Renal cortex interstitium (tissue), 15 donors: ENCODE measurements at places on chromosomes 12 and 14. TPM values are rescaled to one million over a fixed set of nuclear protein-coding genes. Genes with fewer than 3 reads are reported as not detected.

Gene FGD6
- polyA plus RNA-seq, result 9.9 TPM

Gene SYT10
- 0.75 TPM for polyA plus RNA-seq

Gene RASAL1
- polyA plus RNA-seq, result 8.2 TPM

Gene POTEG
- 0.09 TPM for polyA plus RNA-seq

DNA sequence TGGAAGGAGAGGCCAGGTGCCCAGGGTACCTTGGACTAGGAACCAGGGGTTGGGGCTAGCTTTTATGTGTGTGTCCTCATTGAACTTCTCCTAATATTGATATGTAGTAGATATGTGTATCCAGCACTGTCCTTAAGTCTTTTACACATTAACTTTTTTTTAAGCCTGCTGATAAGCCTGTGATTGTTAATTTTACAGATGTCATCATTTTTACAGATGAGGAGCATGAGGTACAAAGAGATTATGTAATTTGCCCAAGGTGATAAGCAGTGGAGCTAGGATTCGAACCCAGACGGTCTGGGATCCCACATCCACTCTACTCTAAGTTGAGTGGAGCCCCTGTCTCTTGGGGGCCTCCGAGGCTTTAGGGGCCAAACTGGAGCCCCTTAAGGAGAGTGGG is 10.2 kb upstream of the NR4A1 start:
- no peak for DNase-seq

DNA sequence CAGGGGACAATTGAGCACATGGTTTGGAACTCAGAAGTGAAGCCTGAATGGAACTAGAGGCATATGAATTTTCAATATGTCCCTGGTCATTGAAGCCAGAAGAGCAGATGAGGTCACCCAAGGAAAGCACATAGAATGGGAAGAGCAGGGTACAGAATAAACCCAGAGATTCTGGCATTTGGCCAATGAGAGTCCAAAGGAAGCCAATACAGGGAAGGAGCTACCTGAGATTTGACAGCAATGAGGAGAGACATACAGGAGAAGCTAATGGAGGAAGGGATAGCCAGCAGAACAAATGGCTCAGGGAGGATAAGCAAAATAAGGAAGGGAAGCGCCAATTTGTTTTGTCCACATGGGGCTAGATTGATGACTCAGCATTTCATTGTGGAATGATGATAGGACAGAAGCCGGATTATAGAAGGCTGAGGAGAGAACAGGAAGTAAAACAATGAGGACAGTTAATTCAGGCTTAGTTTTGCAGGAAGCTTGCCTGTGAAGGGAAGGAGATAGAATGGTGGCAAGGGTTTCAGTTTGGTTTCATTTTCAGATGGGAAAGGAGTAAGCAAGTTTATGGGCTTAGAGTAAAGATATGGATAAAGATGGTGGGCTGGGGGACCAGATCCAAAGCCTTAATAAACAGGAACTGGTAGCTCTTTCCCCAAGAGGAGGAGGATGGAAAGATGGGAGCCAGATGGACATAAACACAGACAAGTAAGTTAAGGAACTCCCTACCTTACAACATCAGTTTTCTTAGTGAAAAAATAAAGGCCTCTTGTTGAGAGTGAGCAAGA is 3.2 kb upstream of the SPTSSA start:
- no peak for DNase-seq

GRCh38 chr14:99347561-99347960 is 75.6 kb upstream of the BCL11B start:
- no peak for DNase-seq

DNA sequence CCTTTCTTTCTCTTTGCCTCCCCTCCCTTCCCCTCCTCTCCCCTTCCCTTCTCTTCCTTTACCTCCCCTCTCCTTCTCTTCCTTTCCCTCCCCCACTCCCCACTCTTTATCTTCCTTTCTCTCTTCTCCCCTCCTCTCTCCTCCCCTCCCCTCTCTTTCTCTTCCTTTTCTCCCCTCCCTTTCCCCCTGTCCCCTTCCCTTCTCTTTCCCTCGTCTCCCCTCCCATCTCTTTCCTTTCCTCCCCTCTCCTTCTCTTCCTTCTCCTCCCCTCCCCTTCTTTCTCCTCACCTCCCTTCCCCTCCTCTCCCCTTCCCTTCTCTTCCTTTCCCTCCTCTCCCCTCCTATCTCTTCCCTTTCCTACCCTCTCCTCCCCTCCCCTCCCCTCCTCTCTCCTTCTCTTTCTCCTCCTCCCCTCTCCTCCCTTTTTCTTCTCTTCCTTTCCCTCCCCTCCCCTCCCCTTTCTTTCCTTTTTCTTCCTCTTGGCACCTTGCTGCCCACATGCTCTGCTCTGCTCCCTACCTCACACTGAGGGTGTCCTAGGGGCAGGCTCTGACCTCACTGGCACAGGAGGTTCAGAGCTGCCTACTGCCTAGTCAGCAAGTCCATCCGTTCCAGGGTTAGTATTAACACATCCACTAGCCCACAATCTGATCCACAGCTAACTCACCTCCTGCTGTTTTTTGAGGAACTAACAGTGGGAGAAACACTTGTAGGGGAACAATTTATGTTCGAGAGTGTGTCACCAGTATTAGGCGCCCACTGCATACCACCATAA is 101.0 kb downstream of the NUAK1 start:
- no peak for DNase-seq

GRCh38 chr14:32702562-32702961 is 236.1 kb upstream of the NPAS3 start:
- DNase-seq, result no peak

GRCh38 chr12:58105225-58106119 is 164.1 kb downstream of the ATP23 start:
- no peak for DNase-seq
